ENCODE measurements at places on chromosomes 3 and 15.

GRCh38 chr3:144463911-144464310 is 492.3 kb downstream of the DIPK2A start:
- DNase-seq, result no peak

DNA sequence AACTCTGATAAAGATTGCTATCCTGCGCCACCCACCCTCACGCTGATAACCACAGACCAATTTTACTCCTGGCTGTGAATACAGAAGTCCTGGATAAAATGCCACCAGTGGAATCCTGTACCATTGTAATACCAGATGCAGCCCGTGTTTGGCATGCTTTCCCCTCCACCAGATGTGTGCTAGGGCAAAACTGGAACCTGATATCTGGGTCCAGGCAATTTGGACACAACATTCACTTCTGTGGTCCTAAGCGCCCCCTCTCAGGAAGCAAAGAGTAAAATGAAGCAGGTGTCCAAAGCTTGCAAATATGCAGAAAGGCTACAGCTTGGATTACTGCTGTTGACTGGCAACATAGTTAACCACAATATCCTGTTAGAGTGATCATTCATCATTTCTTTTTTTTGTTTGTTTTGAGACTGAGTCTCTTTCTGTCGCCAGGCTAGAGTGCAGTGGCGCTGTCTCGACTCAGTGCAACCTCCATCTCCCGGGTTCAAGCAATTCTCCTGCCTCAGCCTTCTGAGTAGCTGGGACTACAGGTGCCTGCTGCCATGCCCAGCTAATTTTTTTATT is 32.8 kb downstream of the LOXL1 start:
- no peak for DNase-seq

- DNase-seq, result no peak
Measured at GRCh38 chr3:83002869-83003445, 1241.5 kb upstream of the GBE1 start.

DNA sequence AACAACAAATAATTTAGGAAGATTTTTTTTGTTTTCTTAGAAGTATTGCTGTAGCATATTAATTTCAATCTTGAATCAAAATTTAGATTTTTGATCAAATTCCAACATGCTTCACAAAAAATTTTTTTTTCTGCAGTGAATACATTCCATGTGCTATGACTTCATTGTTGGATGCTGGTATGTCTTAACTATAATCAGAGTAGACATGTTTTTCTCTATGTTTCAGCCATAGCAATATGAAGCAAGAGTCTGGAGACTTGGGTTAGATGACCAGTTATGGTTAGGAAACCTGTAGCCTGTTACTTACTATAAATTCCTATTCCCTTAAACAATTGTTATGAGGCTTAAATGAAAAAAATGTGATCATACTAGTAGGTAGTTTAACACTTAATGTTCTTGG is 176.1 kb upstream of the CHL1 start:
- no peak for DNase-seq

DNA sequence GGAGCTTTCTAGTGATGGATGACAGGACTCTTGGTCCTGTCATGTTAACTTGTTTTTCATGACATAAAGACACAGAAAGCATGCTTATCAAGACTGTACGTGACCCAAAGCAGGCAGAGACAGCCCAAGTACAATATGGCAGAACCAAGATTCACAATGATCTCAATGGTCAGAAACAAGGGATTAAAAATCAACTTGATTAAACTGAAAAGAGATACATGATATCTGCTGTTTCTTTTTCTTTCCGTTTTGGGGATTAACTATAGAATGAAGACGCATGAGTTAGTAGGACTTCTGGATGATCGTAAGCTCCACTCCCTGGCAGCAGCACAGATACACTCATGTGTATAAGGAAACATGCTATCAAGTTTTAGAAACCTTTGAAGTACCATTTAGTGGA is 98.4 kb upstream of the MYZAP start:
- DNase-seq, result no peak

DNA sequence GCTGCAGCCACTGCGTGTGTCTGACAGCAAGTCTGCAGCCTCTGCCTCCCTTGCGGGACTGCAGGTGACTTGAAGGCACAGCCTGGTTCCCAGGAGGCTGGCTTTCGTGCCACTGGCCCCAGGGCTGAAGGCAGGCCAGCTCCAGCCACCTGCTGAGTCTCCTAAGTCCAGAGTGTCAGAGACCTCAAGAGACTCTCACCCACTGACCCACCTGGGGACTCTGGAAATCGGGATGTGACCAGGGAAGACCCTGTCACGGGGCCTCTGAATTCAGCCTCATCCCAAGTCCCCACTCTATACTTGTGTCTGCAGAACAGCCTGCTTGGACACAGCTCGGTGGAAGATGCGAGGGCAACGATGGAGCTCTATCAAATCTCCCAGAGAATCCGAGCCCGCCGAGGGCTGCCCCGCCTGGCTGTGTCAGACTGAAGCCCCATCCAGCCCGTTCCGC is 16.3 kb downstream of the ISG20 start:
- no peak for DNase-seq

GRCh38 chr3:185757176-185757575 is 67.7 kb downstream of the IGF2BP2 start:
- DNase-seq, result no peak

GRCh38 chr3:43365601-43366305 is 79.4 kb downstream of the SNRK start:
- no peak for DNase-seq

DNA sequence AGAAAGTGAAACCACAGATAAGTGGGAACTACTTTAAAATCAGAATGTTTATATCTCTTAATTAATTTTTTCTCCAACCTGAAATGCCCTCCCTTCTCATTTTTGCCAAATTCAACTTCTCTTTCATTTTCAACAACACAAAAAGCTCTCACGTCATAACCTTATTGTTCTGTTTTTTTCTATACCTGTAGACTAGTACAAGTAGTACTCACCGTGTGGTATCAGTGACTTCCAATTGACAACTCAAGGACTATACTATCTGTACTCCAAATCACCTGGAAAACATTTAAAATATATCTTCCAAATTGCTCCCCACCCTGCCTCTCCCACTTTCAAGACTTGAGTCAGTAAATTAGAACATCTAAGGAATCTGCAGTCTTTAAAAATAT is 72.8 kb upstream of the ZNF280D start:
- DNase-seq, result no peak

Data from activated CD8-positive, alpha-beta memory T cell treated with anti-CD3 and anti-CD28 coated beads for 4 hours (primary cell).